ENCODE measurements at places on chromosomes 5 and 9. TPM values are rescaled to one million over a fixed set of nuclear protein-coding genes. Genes with fewer than 3 reads are reported as not detected.

The PCDHA9 gene
- not detected for total RNA-seq

The ANKRD31 gene
- 0.29 TPM for total RNA-seq

The TEX48 gene
- total RNA-seq: 1.2 TPM

The TIFAB gene
- total RNA-seq: not detected

The HRCT1 gene
- not detected for total RNA-seq

Measured in activated CD4-positive, alpha-beta memory T cell treated with anti-CD3 and anti-CD28 coated beads for 36 hours (primary cell).